ENCODE measurements at places on chromosomes 7 and 10. TPM values are rescaled to one million over a fixed set of nuclear protein-coding genes. Genes with fewer than 3 reads are reported as not detected.
A peak's percentile ranks its signal among the peaks of the same experiment; 100 is the strongest.

GRCh38 chr10:42744134-42744701, 38.4 kb upstream of the BMS1 start:
- peaks cover 11% of the 10 kb centered on the region for H3K27me3 ChIP-seq
- no peak for DNase-seq
- no peaks in the 10 kb centered on the region for H3K4me1 ChIP-seq
- no peak overlapping the region for H3K4me3 ChIP-seq

Gene STRIP2
- 15.6 TPM for total RNA-seq

GRCh38 chr7:140174217-140174616, 2.6 kb downstream of the KDM7A start:
- H3K4me1 ChIP-seq = peaks cover 44% of the 10 kb centered on the region
- H3K36me3 ChIP-seq = peaks cover 9% of the 10 kb centered on the region
- peaks cover 15% of the 10 kb centered on the region for H3K27me3 ChIP-seq
- no peak overlapping the region for H3K4me3 ChIP-seq
- no peak for DNase-seq

- H3K27me3 ChIP-seq = peaks cover 8% of the 10 kb centered on the region
- H3K4me3 ChIP-seq = no peak overlapping the region
- H3K27ac ChIP-seq = no peak overlapping the region
- no peaks in the 10 kb centered on the region for H3K4me1 ChIP-seq
- H3K36me3 ChIP-seq = no peaks in the 10 kb centered on the region
Measured at GRCh38 chr10:70695241-70696030, 23.1 kb downstream of the ADAMTS14 start.

DNA sequence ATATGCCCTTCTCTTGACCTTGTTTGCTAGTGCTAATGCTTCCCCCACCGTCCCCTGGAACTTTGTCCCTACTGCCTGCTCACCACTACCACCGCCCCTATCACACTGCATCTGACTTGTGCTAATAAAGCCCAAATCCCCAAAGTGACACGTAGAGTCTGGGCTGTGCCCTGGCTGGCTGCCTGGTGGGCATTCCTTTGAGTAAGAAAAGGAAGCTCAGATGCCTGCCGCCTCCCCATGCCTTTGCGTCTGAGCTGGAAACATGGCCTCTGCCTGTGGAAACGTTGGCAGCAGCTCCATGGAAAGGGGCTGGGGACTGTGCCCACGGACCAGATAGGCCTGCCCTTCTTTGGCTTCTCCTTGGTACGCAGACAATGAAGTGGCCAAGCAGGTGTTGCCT, 138.3 kb downstream of the CYP26A1 start:
- no peak overlapping the region for H3K4me3 ChIP-seq
- peaks cover 6% of the 10 kb centered on the region for H3K27me3 ChIP-seq
- no peak for DNase-seq
- H3K4me1 ChIP-seq = no peaks in the 10 kb centered on the region

- H3K36me3 ChIP-seq = no peaks in the 10 kb centered on the region
- peaks cover 24% of the 10 kb centered on the region for H3K27me3 ChIP-seq
- no peak within 1 kb of the TSS for H3K27ac ChIP-seq
- peak within 1 kb of the TSS; percentile 68 for H3K4me3 ChIP-seq
- H3K4me1 ChIP-seq = peaks cover 33% of the 10 kb centered on the region
Measured at GRCh38 chr7:73718905-73719805, at the start of gene STX1A. Gene STX1A (minus strand): TSS chr7:73719669. CDS start chr7:73719631, 38 bp downstream.

Gene ANKMY2
- total RNA-seq = 13.1 TPM

DNA sequence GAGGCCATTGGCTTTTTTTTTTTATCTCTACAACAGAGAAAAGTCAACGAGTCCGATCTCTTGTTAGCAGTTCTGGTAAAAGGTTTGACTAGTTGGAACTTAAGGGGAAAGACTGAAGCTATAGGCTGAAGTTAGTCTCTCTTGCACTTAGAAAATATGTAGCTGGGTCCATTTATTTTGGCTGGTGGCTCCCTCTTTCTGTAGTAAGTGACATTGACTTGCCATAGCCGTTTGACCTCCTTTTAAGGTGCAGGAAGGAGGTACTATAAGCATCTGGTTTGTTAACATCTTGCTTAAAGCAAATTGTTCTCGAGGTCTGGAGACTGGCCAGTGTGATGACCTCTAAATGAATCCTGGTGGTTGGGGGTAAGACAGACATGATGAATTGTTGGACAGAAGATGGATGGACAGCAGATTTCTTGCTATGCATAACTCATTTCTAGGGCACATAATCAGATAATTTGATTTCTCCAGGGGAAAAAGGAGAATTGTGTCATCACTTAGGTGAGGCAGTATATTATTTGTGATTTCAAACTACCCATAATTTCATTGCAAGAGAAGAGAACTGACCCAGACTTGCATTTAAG, 356.3 kb upstream of the GALNT17 start:
- no peak overlapping the region for H3K4me3 ChIP-seq
- H3K27me3 ChIP-seq = no peaks in the 10 kb centered on the region
- peaks cover 39% of the 10 kb centered on the region for H3K4me1 ChIP-seq
- no peak overlapping the region for H3K27ac ChIP-seq
- no peak for DNase-seq

DNA sequence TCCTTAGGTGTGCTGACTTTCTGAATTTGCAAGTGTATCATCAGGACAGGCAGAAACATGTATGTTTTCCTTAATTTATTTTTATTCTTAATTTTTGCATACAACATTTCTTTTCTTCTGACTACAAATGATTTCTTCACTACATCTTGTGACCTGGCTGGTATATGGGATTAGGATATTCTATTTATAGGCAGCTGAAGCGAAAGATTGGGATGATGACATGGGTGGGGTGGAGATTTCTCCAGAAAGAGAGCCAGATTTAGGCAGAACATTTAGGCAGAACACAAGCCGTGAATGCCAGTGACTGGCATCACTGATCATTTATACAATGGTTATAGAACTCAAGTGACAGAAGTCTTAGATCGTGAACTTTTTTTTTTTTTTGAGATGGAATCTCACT, 256.7 kb downstream of the KLF6 start:
- H3K4me3 ChIP-seq = no peak overlapping the region
- H3K27ac ChIP-seq = no peak overlapping the region
- peaks cover 13% of the 10 kb centered on the region for H3K27me3 ChIP-seq
- H3K4me1 ChIP-seq = peaks cover 4% of the 10 kb centered on the region

DNA sequence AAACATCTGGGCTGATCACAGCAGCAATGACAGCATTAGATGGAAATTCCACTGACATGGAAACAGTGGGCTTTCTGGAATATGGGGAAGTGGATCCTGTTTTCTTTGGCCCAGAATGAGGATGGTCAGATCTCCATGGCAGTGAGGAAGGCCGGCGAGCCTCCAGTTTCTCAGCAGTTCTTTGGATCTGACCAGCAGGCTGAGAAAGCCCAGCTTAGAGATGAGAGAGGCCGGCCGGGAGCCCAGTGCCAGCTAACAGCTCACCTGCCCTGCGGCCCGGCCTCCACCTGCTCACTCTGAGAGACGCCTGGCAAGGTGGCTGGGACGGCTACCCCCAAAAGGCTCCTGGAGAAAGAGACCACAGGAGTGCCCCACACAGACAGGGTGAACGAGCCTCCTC, 24.2 kb downstream of the GPER1 start:
- no peak overlapping the region for H3K27ac ChIP-seq
- no peaks in the 10 kb centered on the region for H3K27me3 ChIP-seq
- no peak for DNase-seq
- no peak overlapping the region for H3K4me3 ChIP-seq

GRCh38 chr7:147151661-147152060, 1035.1 kb downstream of the CNTNAP2 start:
- no peak overlapping the region for H3K27ac ChIP-seq
- no peaks in the 10 kb centered on the region for H3K4me1 ChIP-seq
- H3K36me3 ChIP-seq = no peaks in the 10 kb centered on the region

GRCh38 chr7:138244606-138245005, 168.3 kb downstream of the AKR1D1 start:
- H3K4me1 ChIP-seq = no peaks in the 10 kb centered on the region
- no peaks in the 10 kb centered on the region for H3K27me3 ChIP-seq
- no peak overlapping the region for H3K4me3 ChIP-seq
- H3K27ac ChIP-seq = no peak overlapping the region
- no peak for DNase-seq

DNA sequence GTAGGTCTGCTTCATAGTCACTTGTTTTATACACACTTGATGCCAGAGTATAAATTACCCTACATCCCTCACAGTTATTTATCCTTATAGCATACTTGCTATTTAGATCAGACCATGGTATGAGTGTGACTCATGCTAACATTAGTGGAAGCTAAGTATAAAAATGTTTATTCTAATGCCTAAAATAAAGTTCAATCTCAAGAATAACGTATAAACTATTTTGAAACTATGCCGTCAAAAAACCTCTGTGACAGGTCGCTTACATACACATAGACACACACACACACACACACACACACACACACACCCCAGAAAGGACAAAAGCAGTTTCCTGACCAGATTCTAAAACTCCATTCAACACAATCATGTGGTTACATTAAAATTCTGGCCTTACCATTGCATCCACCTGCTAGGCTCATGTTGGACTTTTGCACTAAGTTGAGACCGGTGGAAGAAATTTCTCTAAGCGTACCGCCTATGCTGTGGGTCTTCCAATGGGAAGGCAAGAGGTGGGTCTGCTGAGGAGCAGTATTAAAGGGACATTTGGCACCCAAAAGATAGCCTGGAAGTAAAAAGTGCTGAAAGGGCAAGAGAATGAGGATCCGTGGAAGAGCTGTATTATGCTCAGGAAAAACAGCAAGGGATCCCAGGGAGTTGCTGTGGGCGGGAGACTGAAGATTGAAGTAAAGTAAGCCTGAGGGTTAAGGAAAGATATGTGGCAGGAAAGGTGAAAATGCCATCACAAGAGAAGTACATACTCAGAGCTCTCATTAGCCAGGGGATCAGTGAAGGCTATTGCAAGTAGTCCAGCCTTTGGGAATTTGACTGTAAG, 5.0 kb downstream of the FOXP2 start:
- DNase-seq = no peak
- no peaks in the 10 kb centered on the region for H3K4me1 ChIP-seq
- H3K36me3 ChIP-seq = no peaks in the 10 kb centered on the region
- no peak overlapping the region for H3K27ac ChIP-seq

DNA sequence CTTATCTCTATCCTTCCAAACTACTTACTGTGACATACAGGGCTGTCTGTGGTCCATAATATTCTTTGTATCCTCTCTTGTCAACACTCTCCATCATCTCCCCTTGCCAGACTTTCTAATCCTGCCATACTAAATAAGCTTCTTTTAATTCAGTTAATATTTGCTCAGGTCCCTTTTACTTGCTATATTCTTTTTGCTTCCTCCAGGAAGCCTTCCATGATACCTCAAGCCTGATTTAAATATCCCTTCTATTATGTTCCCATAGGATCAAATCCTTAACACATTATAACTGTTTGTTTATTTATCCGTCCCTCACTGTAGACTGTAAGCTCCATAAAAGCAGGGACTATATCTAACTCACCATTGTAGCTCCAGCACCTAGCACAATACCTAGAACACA, 7.2 kb upstream of the PPP3CB start:
- H3K4me3 ChIP-seq = no peak overlapping the region
- peaks cover 24% of the 10 kb centered on the region for H3K36me3 ChIP-seq
- no peaks in the 10 kb centered on the region for H3K27me3 ChIP-seq
- H3K27ac ChIP-seq = no peak overlapping the region
- H3K4me1 ChIP-seq = peaks cover 15% of the 10 kb centered on the region

Gene C7orf33
- total RNA-seq = not detected

- no peak overlapping the region for H3K27ac ChIP-seq
- H3K4me1 ChIP-seq = no peaks in the 10 kb centered on the region
- no peak overlapping the region for H3K4me3 ChIP-seq
- no peak for DNase-seq
Measured at GRCh38 chr7:288671-289101, 1.3 kb upstream of the FOXL3 start.

Gene HK1
- 135 TPM for total RNA-seq

GRCh38 chr10:80416479-80417098, 8.2 kb downstream of the PRXL2A start:
- H3K27ac ChIP-seq = no peak overlapping the region
- H3K36me3 ChIP-seq = no peaks in the 10 kb centered on the region
- H3K27me3 ChIP-seq = no peaks in the 10 kb centered on the region

DNA sequence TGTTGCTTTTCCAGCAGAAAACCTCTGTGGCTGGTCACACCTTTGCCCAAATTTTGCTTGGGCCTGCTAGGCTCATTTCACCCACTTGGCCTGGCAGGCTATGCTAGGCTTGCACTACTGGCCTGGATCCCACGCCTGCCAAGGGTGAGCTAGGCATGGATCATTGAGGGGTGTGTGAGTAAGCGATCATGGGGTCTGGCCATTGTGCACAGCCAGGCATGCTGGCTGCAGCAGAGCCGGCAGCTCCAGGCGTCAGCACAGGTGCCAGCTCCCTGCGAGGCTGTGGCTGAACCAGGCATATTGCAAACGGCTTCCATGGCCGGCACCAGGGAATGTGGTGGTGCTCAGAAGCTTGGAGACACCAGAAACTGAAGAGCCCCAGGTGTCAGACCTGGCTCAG, 19.2 kb downstream of the CFAP70 start:
- H3K27me3 ChIP-seq = no peaks in the 10 kb centered on the region
- H3K27ac ChIP-seq = no peak overlapping the region
- no peaks in the 10 kb centered on the region for H3K4me1 ChIP-seq
- no peak overlapping the region for H3K4me3 ChIP-seq
- H3K36me3 ChIP-seq = no peaks in the 10 kb centered on the region
- no peak for DNase-seq

- H3K27me3 ChIP-seq = peaks cover 37% of the 10 kb centered on the region
- no peaks in the 10 kb centered on the region for H3K4me1 ChIP-seq
- DNase-seq = no peak
- H3K27ac ChIP-seq = no peak overlapping the region
- no peaks in the 10 kb centered on the region for H3K36me3 ChIP-seq
Measured at GRCh38 chr7:132328760-132329159, 247.5 kb downstream of the PLXNA4 start.

- no peaks in the 10 kb centered on the region for H3K36me3 ChIP-seq
- no peaks in the 10 kb centered on the region for H3K4me1 ChIP-seq
- no peak overlapping the region for H3K4me3 ChIP-seq
Measured at GRCh38 chr10:43880160-43880559, 231.5 kb upstream of the ZNF32 start.

GRCh38 chr7:86904949-86905834, 154.3 kb downstream of the ELAPOR2 start:
- DNase-seq = no peak
- H3K4me1 ChIP-seq = no peaks in the 10 kb centered on the region
- H3K27me3 ChIP-seq = no peaks in the 10 kb centered on the region
- no peak overlapping the region for H3K27ac ChIP-seq

Gene PLAU
- 4.8 TPM for total RNA-seq

GRCh38 chr7:105389088-105389650, 448 bp upstream of the SRPK2 start:
- peak overlapping the region; percentile 82 for H3K4me3 ChIP-seq
- DNase-seq = peak; percentile 44
- H3K27me3 ChIP-seq = no peaks in the 10 kb centered on the region
- peak overlapping the region; percentile 80 for H3K27ac ChIP-seq
- peaks cover 11% of the 10 kb centered on the region for H3K36me3 ChIP-seq

GRCh38 chr10:11687357-11687771, 54.8 kb upstream of the ECHDC3 start:
- H3K27ac ChIP-seq = no peak overlapping the region
- no peak for DNase-seq
- H3K27me3 ChIP-seq = peaks cover 1% of the 10 kb centered on the region
- H3K4me1 ChIP-seq = peaks cover 20% of the 10 kb centered on the region
- H3K4me3 ChIP-seq = no peak overlapping the region

GRCh38 chr7:38186593-38187314, 8.7 kb downstream of the STARD3NL start:
- H3K4me1 ChIP-seq = peaks cover 16% of the 10 kb centered on the region
- H3K27ac ChIP-seq = no peak overlapping the region
- no peaks in the 10 kb centered on the region for H3K27me3 ChIP-seq

GRCh38 chr10:24917493-24917892, 34.9 kb downstream of the PRTFDC1 start:
- H3K27ac ChIP-seq = no peak overlapping the region
- H3K4me3 ChIP-seq = no peak overlapping the region
- H3K4me1 ChIP-seq = peaks cover 22% of the 10 kb centered on the region
- H3K27me3 ChIP-seq = no peaks in the 10 kb centered on the region
